Osteocyte (in vitro differentiated cells): ENCODE measurements at places on chromosomes 13 and 19. TPM values are rescaled to one million over a fixed set of nuclear protein-coding genes. Genes with fewer than 3 reads are reported as not detected.

DNA sequence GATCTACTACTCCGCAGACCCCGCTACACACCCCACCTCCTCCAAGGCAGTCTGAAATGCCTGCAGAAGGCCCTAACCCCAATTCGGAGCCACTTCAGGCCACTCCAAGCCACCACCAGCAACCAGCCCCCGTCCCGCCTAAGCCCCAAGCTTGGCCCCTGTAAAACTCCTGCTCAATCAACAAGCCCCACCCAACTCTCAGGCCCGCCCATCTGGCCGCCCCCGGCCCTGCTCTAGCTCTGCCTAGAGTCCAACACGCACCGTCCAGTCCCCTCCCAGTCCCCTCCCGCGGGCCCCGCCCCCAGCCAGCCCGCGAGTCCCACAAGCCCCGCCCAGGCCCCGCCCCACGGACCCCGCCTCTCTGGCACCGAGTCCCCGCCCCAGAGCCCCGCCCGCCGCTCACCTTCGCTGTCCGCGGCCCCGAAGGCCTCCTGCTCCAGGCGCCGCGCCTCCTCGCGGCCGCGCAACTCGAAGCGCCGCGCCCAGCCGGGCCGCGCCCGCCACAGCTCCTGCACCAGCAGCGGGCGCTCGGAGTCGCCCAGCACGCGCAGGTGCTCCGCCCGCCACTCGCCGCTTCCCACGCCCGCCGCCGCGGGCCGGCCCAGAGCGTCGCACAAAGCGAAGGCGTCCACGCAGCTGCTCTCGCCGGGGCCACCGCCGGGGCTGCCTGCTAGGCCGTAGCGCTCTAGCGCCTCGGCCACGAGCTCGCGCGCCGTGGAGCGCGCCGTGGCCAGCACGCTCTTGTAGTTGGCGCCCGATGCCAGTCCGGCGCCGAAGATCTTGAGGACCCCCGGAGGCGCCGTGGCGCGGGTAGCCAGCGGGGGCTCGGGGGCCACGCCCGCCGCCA is 1.6 kb downstream of the RASIP1 start:
- peak; percentile 94 for DNase-seq

Gene PPAN
- total RNA-seq, result 34.4 and 40.9 TPM in 2 replicates

Gene MEIS3
- 93.8 and 99.0 TPM in 2 replicates for total RNA-seq

Gene LCP1
- total RNA-seq, result 0.08 TPM in 1 of 2 replicates, not detected in the other

DNA sequence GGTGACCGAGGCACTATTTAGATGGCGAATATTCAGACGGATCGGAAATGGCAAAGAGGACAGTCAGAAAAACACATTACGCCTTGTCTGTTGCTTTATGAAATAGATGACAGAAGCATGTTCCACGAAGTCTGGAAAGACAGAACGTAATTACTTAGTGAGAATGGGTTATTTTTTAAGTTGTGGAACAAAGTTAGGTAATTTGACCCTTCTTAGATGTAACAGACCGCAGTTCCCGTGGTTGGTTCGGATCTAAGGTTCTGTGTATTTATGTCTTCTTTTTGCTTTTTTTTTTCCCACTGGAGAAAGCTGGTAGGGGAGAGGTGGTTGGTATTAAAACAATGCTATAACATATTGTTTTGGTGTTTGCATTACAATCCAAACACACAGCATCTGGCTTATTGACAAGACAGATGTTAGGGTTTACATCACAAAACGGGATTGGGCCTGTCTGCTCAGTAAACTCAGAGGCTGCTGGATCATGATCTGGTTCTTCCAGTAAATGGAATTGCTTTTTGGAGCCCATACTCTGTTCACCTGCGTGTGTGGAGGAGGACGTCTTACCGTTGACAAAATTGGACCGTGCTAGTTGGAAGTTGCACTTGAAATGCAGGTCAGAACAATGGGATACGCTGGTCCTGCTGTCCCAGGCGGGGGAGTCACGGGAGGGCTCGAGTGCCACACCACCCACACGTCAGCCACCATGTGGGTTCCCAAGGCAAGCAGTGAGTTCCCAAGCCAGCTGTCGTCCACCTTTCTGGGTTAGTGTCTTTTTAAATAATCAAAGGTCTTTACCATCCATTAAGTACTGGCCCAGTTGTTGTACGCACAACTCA is 13.8 kb downstream of the ATP11A start:
- DNase-seq, result no peak

Gene C19orf85
- not detected in 2 replicates for total RNA-seq

GRCh38 chr19:18450931-18451836 is 13.3 kb upstream of the ISYNA1 start:
- peak; percentile 96 for DNase-seq

DNA sequence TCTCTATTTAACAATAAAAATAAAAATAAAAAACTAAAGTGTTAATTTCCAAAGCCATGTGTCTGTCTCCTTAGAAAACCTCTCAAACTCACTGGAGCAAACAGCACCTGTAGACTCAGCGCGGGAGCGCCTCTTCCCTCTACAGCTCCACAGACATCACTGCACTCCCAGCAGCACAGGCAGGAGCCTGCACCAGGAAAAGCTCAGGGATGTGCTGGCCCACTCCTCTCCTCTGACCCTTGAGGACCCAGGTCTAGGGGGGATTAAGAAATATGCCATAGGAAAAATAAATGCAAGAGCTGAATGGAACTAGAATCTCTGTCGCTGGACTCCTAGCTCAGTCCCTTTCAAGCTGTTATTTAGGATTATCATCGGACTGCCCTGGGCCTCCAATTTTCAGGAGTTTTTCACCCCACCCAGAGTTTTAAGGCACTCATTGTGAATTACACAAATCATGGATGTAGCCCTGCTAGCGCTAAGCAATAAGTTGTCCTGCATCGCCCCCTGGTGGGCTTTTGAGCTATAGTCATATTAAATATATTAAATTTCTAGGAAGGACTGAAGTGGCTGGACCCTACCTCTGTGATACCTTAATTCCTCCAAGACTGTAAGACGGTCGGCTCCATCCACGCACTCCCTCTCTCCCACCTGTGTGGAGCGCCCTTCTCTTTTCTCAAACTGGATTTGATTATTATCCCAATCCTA is 333.9 kb downstream of the UQCRFS1 start:
- DNase-seq, result peak; percentile 88

DNA sequence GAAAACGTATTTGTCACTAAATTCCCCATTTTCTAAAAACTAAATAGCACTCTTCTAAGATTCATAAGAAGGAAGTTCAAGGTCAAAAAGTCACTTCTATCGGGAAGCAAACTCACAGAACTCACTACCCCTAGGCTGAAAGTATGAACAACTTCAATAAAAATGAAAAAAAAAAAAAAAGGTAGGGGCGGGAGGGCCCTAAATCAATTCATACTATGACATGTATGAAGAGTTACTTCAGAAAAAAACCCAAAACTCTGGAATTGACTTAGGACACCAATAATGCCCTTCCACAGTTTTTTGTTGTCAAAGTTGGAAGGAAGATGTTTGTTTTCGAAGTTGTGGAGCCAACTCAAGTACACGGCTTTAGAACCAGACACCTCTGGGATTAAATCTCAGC is 1.1 kb downstream of the SUCLA2 start:
- DNase-seq, result no peak

Gene ZNF497
- 1.4 and 2.7 TPM in 2 replicates for total RNA-seq
